ENCODE measurements at places on chromosomes 11 and 22. TPM values are rescaled to one million over a fixed set of nuclear protein-coding genes. Genes with fewer than 3 reads are reported as not detected.
A peak's percentile ranks its signal among the peaks of the same experiment; 100 is the strongest.

GRCh38 chr11:105429096-105429910 is 180.6 kb upstream of the GRIA4 start:
- no peak for DNase-seq

DNA sequence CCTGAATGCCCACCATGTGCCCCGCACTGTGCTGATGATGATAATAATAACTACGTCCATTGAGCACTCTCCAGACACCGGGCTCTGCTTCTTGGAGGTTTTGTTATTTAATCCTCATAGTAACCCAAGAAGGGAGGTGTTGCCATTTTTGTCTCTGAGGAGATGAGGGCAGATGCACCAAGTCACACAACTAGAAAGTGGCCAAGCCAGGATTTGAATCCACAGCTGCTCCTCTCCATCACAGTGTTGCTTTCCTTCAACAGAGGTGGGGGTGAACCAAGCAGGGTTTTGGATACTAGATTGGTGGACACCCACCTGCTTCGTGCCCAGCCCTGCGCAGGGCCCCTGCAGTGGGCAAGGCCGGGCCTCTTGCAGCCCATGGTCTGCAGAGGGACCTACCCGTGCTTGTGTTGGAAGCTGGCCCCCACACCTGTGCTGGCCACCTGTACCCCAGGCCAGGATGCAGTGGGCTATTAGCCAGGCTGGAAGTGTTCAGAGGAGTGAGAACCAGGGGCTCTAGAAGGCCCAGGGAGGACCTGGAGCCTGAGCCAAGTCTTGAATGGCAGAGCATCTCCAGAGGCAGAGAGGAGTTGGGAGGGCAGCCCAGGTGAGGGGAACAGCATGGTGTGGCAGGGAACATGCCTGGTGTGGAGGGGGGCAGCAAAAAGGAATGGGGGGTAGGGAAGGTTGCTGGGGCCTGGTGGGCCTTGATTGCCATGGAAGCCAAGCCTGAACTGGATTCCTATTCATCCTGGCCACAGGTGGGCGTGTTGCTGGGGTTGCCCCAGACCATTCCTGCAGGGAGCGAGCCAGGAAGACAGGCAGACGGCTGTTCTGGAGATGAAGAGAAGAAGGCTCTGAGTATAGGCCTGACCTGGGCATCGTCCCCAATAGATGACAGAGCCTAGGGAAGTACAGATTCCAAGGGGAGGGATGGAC is 2.7 kb upstream of the DPP3 start:
- DNase-seq: no peak

DNA sequence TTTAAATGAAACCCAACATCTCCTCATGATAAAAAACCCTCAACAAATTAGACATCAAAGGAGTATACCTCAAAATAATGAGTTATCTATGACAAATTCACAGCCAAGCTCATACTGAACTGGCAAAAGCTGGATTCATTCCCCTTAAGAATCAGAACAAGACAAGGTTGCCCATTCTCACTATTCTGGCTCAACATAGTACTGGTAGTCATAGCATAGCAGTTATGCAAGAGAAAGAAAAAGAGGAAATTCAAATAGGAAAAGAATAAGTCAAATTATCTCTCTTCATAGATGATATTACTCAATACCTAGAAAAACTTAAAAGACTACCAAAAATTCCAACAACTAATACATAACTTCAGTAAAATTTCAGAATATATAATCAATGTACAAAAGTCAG is 29.4 kb upstream of the XKR3 start:
- DNase-seq: no peak

- no peak for DNase-seq
These were observed 1044.4 kb downstream of the TBC1D22A start for GRCh38 chr22:47806894-47807293.

- DNase-seq: no peak
These were observed 28.1 kb downstream of the NRXN2 start for GRCh38 chr11:64694821-64695365.

DNA sequence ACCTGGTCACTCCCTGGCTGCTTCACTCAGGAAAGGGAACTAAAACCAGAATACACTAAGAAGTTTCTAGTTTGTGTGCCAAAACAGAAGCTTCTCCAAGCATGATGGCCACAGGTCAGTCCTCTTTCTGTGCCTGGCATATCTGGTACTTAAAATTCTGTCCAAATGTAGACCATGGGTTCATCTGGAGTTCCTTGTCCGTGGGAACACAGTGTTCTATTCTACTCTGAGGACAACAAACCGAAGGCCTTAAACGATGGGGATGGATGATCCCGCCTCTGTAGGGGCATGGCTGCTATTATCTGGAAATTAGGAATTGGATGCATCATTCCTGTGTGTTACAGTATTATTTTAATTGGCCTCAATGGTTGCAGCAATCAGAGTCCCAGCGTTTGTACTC is 6.1 kb upstream of the DLAT start:
- no peak for DNase-seq

GRCh38 chr11:69053546-69054396 is 5.0 kb downstream of the TPCN2 start:
- no peak for DNase-seq

- DNase-seq: peak; percentile 86
These were observed 5.9 kb downstream of the LRRC32 start for GRCh38 chr11:76664578-76665061.

- DNase-seq: no peak
These were observed 113.7 kb upstream of the NECTIN1 start for GRCh38 chr11:119842731-119843130.

GRCh38 chr11:103883856-103884255 is 152.6 kb upstream of the DDI1 start:
- DNase-seq: no peak

DNA sequence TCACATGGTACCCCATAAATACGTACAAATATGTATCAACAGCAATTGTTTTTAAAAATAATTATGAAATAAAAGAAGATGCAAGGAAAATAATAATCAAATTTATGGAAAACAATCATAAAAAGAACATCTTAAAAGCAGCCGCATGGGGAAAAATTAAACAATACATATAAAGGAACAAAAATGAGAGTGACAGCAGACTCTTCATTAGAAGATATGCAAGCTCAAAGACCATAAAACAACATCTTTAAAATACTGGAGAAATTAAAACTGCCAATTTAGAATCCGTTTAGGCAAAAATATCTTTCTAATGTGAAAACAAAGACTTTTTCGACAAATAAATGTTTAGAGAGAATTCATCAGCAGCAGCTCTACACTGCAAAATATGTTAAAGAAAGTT is 190.6 kb upstream of the C11orf58 start:
- DNase-seq: no peak

DNA sequence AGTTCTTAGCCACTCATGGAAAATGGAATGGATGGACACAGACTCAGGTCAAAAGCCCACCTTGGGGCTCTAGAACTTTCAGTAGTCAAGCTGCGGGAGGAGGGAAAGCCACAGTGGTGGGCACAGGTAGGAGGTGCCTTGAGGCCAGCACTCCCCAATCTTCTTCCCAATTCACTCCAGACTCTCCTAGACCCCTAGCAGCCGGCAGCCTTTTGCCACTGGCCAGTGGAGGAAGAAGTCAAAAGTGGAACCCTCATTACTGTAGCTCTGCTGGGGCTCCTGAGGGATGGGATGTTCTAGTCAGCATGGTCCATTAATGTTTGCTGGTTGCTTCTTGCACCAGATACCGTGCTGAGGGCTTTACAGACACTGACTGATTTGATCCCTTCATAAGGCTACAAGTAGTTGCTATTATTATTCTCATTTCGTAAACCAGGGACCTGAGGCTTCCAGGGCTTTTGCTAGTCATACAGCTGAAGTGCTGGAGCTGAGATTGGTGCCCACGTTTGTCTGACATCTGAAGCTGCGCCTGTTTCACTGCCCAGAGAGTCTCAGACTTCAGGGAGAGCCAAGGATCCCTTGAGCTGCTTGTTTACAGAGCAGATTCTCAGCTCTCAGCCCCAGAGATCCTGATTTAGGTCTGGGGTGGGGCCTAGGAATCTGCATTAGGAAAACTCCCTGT is 1.1 kb downstream of the UCP3 start:
- peak; percentile 74 for DNase-seq

- DNase-seq: no peak
These were observed 15.2 kb downstream of the KCNQ1 start for GRCh38 chr11:2459796-2460531.

DNA sequence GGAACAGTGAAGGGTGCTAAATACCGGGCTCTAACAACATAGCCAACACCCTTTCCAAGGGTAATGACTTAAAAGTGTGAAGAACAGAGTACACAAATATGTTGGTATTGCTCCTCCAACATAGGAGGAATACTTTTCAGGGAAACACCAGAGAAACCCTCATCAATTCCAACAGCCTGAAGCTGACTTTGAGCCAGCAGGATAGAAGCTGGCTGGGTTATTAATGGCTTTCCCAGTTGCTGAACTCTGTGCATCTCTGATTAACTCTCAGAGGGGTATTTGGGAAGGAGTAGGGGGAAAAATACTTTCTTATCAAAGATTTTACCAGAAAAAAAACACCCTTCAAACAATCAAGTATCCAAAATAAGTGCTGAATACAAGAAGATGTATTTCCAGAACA is 95.6 kb downstream of the AMBRA1 start:
- DNase-seq: no peak

DNA sequence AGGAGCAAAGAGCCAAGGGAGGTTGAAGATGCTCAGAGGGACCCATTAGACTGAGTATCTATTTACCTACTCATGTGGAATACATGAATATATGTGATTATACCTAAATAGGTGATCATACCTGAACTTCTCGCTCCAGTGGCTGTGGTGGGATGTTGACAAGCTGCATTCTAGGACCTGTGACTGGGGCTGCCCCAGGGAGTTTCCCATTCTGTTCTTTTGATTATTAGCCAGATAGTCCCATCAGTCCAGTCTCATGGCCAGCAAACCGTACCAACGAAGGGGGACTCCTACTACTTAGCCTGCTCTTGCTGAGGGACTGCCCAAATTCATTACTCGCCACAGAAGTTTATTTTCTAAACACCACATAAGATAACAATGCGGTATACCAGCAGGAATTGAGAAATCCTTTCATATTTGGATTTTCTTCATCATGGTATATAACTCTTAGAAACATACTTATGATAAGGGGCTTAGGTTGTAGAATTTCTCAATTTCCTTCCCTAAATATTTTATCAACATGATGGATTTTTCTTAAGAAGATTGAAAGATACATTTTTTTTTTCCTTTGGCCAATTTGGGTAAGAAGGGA is 273.9 kb downstream of the NTM start:
- DNase-seq: no peak

GRCh38 chr11:64276653-64277431 is 7.6 kb downstream of the BAD start:
- no peak for DNase-seq

DNA sequence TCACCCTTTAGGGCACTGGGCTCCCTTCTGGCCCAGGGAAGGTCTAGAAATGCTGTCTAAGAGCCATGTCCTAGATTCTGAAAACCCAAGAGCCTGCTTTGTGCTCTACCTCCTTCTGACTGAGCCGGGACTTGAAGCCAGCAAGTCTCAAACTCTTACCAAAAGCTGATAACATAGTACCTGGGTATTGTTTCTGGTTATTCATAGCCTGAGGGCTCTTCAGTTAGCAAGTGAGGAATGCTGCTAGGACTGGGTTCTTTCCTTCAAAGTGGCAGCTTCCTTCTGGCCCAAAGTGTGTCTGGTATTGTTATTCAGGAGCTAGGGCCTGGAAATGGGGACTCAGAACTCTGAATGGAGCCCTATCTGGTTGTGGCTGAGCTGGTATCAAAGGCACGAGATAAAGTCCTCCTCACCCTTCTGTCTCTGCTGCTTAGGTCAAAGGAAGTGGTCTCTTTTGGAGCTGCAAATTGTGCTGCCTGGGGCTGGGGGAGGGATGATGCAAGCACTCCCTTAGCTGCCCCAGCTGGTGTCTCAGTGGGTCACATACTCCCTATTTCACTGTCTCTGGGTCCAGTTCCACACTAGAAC is 696.0 kb upstream of the CCDC179 start:
- no peak for DNase-seq

Gene NXPE2
- total RNA-seq: not detected

Gene FOLR3
- total RNA-seq: 18.4 TPM

Gene GPR152
- not detected for total RNA-seq

Gene PLAAT3
- 399 TPM for total RNA-seq

Gene SUSD2
- 5.9 TPM for total RNA-seq

Gene UCP3
- total RNA-seq: 2.7 TPM

Gene USP2
- 4.2 TPM for total RNA-seq

Gene HBB
- 346 TPM for total RNA-seq

Gene SRSF8
- total RNA-seq: 32.7 TPM

Gene XKR3
- total RNA-seq: not detected

Gene ACTN3
- total RNA-seq: 0.10 TPM

Gene OVOL1
- total RNA-seq: not detected

Gene FBLN1
- 224 TPM for total RNA-seq

Gene PAX6
- 0.32 TPM for total RNA-seq
